ENCODE measurements at places on chromosomes 1 and 21.

- no peak for DNase-seq
These were observed 599.6 kb downstream of the PTPRU start for GRCh38 chr1:29835874-29836273.

GRCh38 chr1:229836324-229836723 lies 210.3 kb downstream of the URB2 start:
- no peak for DNase-seq

DNA sequence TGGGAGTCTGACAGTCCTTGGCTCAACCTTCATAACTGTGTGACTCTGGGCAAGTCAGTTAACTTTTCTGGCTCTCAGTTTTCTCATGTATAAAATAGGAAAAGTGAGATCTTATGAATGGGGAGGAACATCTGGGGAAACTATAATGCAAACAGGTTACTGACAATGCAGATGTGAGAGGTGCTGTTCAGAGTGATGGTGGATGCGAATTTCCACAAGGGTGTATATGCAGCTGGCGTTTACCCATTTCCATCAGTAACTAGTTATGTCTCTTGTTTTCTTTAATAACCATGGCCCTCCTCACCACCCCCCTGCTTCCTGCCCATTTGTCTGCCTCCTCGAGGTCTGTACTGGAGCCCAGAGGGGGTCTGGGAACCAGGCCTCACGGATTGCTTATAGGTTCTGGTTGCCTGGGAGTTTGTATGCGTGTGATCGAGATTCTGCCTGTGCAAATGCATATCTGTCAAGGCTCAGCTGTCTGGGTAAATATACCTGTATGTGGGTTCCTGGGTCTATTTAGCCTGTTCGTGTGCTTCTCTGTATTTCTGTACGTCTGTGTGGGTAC lies 44.4 kb downstream of the AHDC1 start:
- DNase-seq = no peak

- no peak for DNase-seq
These were observed 51.8 kb downstream of the POU2F1 start for GRCh38 chr1:167272369-167272957.

- no peak for DNase-seq
These were observed 178.1 kb upstream of the RUNX1 start for GRCh38 chr21:35226968-35227744.

DNA sequence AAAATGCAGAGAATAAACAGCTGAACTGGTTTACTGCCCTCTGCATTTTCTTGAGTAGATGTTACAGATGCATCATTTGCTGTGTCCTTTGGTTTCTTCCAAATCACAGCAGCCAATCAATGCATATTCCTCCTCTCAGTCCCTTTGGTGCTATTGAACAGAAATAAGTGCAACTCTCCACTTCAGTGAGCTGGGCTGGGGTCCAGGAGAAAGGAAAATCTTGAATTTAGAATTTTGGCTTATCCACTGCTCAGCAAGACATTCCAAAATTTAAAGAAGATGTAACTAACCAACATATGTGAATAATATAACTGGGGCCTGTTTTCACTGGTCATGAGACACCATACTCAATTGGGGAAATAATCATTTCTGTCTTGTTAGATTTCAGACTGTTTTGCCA lies 39.2 kb downstream of the PRMT6 start:
- DNase-seq = no peak

- DNase-seq = no peak
These were observed 8.0 kb downstream of the VWA5B1 start for GRCh38 chr1:20298626-20299025.

All from GM12892 (cell line).